A549 treated with AZD2906 at 1 μM for 4 hours (cell line): ENCODE measurements at places on chromosomes 11 and 22. TPM values are rescaled to one million over a fixed set of nuclear protein-coding genes. Genes with fewer than 3 reads are reported as not detected.

CCDC116 gene
- 0.06 to 0.07 TPM (median 0.07 TPM) in 3 of 5 replicates, not detected in the others for total RNA-seq

TMEM191C gene
- 0.50 to 1.2 TPM (median 0.76 TPM) in 5 replicates for total RNA-seq

IFITM10 gene
- 1.1 to 2.1 TPM (median 1.4 TPM) in 5 replicates for total RNA-seq

PDE3B gene
- total RNA-seq: 1.7 to 2.7 TPM (median 1.7 TPM) in 5 replicates

RCOR2 gene
- 0.62 to 1.2 TPM (median 0.80 TPM) in 5 replicates for total RNA-seq
